Stimulated activated naive CD8-positive, alpha-beta T cell treated with anti-CD3 and anti-CD28 coated beads, Interleukin-15, Interleukin-2, amounts not matched to agents 100 U/mL and 50 U/mL, for 24 hours (primary cell): ENCODE measurements at places on chromosomes 3 and 15.
A peak's percentile ranks its signal among the peaks of the same experiment; 100 is the strongest.

GRCh38 chr3:31288224-31288623 is 244.5 kb upstream of the STT3B start:
- no peak for DNase-seq

DNA sequence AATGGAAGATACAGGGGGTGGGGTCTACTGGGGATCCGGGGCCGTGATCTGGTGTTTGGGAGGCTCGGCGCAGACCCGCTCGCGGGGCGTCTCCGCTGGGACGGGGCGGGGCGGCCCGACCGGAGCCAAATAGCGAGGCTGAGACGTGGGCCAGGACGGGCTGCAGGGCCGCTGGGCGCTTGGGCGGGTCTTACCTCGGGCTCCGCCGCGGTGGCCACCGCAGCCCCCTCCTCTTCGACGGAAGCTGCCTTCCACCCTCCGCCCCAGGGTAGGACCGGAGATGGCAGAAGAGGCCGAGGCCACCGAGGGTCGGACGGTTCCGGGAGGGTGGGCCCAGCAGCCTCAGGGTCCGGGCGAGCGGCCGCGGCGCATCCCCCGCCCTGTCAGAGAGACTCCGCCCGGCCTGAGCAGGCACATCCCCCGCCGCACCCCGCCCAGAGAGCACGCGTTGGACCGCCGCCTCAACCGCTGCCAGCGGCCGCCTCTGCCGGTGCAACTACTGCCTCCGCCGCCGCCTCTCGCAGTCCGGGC is 399 bp downstream of the MYO9A start:
- peak; percentile 79 for DNase-seq

DNA sequence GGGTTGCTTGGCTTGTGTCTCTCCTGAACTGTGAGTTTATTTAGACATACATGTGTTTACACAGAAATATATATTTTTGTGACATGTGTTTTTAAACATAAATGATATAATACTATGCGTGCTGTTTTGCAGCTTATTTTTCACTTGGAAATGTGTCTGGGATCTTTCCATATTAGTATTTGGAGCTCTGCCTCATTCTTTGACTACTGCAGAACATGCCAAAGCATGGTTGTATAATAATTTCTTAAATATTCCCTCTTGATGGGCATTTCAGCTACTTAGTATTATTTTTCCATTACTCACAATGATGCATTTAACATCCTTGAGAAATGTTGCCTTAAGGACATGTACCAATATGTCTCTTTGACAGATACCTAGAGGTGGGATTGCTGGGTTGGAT is 19.5 kb downstream of the ANAPC13 start:
- no peak for DNase-seq

DNA sequence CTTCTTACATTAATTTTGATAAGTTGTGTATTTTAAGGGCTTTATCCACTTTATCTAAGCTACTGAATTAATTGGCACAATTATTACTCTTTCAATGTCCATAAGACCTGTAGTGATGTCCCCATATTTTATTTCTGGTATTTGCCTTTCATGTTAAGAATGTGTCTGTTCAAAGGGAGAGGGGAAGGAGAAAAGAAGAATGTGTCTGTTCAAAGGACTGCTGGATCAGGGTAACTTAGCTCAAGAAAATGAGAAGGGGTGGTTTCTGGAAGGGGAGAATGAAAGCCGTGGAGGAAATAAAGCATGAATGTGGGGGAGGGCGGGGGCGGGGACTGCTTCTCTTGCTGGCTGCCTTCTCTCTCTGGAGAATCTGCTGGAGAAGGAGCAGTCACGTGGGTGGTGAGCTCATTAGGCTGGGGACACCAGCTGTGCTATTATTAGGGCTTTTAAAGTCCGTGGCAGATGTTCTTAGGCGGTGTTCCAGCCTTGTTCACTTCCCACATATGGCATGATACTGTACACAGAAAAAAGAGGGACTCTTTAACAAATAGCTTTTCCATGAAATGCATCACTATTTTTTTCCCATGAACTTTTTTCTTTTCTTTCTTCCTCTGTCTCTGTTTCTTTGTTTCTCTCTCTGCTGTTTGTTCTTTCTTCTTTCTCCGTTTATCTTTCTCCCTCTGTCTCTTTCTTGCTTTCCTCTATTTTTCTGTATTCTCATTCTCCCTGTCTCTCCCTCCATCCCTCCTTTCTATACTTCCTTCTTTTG is 63.7 kb upstream of the ULK4 start:
- peak; percentile 24 for DNase-seq

- peak; percentile 45 for DNase-seq
Measured at GRCh38 chr3:10602769-10603768, 97.7 kb upstream of the ATP2B2 start.

DNA sequence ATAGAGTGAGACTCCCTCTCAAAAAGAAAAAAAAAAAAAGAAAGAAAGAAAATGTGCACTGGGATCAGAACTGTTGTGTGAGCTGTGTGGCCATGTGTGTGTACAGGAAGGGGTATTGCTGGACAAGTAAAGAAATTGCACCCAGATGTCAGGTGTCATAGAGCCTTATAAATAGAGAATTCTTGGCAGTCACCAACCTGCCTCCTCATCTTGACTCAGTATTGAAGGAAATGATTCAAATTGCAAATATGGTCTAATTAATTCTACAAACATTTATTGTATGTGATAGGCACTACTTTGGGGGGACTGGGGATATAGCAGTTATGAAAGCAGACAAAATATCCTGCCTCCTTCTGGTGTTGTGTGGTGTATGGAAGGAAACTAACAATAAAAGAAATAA is 243.8 kb upstream of the TTC14 start:
- DNase-seq: no peak

DNA sequence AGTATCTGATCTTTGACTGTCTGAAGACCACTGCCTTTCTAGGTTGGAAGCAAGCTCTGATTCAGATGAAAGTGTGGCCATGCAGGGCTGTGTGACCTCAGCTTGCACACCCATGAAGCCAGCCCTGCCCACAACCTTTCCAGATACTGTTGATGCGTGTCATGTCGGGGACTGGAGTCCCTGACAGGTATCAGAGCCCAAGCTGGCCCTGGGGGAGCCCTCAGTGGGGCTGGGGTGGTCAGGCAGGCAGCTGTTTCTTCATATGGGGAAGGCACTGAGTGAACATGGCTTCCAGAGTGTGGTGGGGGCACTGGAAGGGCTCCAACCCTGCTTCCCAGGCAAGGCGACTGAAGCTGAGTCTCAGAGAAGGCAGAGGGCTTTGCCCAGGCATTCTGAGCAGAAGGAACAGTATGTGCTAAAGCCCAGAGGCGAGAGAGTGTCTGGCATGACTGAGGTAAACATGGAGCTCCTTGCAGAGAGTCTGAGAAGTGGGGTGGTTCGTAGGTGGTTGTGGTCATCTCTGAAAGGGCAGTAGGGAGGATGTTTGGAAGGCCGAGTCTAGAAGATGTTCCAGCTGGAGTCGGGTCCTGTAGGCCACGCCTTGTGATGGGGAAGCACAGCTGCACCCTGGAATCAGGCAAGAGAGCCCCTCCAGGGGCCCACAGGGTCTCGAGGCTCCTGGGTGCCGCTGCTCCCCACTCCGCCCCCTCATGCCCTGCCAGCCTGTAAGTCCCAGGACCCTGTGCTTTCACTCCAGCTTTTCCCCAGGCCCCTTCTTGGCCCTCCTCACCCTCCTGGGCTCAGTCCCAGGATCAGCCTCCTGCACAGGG is 122.2 kb downstream of the EEFSEC start:
- no peak for DNase-seq

GRCh38 chr3:116476691-116477090 is 31.4 kb upstream of the LSAMP start:
- DNase-seq: no peak

DNA sequence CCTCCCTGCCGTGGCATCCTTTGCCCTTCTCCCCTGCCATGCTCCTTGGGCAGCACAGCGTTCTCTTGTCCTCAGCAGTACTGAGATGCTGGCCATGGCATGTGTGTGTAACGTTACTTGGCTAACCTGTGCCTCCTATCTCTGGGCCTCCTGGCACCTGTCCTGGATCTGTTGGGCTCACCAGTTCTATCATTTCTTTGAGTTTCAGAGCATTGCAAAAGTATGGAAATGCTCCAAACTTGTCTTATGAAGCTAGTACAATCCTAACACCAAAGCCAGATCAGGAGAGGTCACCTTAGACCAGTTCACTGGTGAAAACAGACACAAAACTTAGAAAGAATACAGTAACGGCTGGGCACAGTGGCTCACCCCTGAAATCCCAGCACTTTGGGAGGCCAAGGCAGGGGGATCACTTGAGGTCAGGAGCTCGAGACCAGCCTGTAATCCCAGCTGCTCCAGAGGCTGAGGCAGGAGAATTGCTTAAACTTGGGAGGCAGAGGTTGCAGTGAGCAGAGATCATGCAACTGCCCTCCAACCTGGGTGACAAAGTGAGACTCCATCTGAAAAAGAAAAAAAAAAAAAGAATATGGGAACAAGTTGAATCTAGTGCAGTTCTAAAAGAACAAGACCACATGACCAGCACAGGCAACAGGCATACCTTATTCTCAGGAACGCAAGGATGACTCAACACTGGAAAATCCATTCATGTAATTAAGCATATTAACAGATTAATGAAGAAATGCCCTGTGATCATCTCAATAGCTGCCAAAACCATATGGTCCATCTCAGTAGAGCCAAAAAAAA is 62.4 kb upstream of the TRPM1 start:
- DNase-seq: no peak

DNA sequence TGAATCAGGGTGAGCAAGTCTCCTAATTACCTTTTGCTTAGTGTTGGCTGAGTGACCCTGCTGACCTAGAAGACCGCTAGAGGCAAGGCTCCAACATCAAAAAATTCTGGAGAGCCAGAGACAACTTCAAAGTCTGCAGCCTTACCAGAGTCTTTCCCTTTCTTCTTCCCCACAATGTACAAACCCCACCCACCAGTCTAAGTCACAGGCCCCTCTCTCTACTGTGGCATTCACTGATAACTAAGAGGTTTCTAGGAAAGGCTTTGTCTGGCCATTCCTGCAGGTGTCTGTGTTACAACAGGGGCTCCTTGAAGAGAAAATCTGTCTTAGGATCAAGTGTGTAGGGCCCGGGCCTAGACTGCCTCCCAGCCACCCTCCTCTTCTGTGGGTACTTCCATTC is 525 bp downstream of the MYH15 start:
- no peak for DNase-seq

- no peak for DNase-seq
Measured at GRCh38 chr3:117282566-117282965, 573.0 kb downstream of the TUSC7 start.
